ENCODE measurements at places on chromosomes 6 and 20.

DNA sequence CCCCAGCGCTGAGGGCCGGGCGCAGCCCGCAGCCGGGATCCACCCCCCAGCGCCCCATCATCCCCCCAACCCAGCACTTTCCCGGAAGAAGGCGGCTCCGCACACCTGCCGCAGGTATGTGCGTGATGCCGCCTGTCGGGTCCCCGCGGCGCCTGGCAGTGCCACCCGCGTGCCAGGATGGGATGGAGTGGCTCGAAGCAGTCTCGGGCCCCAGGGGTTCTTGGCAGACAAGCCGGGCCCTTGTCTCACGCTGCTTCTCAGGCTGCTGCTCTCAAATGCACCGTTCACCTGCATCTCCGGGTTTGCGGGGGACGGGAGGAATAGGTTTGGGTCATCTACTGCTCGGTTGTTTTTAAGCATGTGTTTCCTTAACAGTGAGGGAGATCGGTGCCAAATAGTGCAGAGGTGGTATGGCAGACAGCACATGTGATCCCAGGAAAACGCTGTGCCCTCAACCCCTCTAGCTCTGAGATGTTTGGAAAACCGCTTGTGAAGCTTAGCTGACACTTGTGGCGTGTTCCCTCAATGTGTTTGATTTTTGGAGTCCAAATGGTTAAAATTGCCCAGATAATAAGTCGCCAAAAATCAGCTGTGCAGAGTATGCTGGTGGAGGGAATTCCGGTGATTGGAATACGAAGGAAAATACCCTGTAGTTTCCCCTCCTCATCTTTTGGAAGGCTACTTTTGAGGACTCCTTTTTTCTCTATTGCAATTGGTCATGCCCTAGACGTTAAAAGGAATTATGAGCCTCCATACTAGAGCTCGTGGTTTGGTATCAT lies 926 bp downstream of the MYLIP start:
- DNase-seq: peak; percentile 43

DNA sequence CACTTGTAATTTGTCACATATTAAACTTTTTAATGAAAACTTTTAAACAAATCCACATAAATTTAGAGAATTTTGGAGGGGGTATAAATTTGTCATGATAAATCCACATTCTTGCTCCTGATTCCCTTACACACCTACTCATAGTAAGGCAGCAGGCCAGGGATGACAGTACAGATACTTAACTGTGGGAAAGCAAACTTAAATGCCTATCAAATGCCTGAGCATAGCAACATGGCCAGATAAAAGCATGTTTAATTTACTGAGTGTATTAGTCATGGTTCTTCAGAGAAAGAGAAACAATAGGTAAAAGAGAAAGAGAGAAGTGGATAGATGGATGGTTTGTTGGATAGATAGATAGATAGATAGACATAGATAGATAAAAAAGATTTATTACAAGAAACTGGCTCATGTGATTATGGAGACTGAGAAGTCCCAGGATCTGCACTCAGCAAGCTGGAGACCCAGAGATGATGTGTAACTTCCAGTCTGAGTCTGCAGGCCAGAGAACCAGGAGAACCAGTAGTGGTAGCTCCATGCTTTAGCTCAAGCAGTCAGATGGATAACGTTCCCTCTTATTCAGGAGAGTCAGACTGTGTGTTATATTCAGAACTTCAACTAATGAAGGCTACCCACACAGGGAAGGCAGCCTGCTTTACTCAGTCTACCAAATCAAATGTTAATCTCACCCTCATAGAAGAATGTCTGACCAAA lies 15.9 kb upstream of the ADGRF1 start:
- DNase-seq: no peak

DNA sequence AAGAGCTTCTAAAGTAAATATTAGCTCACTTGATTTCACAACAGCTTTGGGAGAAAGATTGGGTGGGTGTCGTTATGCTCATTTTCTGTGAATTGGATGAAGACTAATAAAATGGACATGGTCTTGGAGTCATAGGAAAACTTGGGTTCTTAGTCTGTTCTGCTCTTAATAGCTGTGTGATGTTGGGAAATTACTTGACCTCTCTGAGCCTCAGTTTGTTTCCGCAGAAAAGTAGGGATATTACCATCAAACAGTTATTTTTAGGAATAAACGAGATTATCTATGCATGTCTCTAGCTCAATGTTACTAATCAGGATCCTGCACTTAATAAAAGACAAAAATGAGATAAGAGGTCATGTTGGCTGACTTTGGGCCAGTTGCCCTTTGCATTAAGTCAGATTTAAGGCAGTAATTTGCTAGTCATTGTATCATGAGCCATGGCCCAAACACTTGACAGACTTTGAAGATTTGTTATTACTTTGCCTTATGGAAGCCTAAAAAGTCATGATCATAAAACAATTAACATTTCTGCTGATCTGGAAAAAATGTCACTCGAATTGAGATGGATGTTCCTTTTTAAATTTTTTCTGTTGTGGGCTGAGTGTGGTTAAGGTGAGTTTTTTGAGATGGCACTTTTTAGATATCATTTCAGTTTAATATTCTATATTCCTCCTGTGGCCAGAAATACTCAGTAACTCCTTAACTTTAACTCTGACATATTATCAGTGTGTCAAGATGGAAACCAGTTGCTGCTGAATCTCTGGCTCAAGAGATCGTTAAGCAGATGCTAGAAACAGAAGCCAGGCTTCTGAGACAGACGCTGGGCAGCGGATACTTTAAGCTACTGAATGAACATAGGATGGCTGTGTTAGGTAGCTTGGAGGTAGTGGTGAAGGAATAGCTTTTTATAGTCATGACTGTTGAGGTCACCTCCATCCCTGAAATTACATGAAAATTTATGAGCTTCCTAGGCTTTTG lies 291.6 kb downstream of the PHF3 start:
- no peak for DNase-seq

GRCh38 chr6:7052443-7053011 lies 55.2 kb upstream of the RREB1 start:
- DNase-seq: peak; percentile 59

- peak; percentile 4 for DNase-seq
Observed at GRCh38 chr6:62640749-62641148, 354.7 kb upstream of the KHDRBS2 start.

DNA sequence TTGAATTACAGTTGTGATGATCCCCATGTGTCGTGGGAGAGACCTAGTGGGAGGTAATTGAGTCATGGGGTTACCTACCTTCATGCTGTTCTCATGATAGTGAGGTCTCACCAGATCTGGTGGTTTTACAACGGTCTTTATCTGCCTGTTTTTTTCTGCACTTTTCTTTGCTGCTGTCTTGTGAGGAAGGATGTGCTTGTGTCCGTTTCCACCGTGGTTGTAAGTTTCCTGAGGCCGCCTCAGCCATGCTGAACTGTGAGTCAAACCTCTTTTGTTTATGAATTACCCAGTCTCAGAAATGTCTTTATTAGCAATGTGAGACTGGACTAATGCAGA lies 6.5 kb upstream of the RANBP9 start:
- DNase-seq: no peak

- DNase-seq: no peak
Observed at GRCh38 chr20:51434580-51435247, 107.8 kb downstream of the NFATC2 start.

GRCh38 chr20:38200646-38201045 lies 35.6 kb upstream of the TGM2 start:
- no peak for DNase-seq

DNA sequence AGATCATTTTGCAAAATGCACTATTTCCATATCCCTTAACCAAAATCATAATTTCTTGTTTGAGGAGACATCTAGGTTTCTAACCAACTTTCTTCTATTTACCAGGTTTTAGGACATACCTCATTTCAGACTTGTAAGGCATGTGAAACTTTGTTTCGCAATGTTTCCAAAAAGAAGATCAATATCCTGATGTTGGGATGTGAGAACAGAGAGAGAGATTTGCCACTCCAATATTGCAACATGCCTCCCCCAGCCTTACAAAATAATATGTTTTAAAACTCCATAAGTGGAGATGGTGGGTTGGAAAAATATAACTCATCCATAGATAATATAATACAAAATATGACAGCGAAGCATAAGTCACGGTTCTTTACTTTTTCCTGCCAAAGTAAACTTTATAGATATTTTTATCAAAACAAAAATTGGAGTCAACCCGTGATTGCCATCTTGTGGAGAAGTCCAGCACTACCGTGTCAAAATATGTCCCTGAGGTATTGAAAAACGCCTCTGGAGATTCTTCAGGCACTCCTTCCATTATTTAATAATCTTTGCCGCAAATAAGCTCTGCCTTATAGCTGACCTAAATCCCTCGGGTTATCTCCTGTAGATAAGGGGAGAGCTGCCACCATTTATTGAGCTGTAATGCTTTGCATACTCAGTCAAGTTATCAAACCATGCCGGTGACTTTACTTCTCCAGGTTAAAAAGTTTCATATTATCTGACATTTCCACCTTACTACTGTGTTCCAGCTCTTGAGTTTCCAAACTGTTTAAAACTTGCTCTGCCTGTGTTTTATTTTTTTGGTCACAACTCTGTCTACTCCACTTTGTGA lies 534.2 kb downstream of the HACE1 start:
- DNase-seq: peak; percentile 42

DNA sequence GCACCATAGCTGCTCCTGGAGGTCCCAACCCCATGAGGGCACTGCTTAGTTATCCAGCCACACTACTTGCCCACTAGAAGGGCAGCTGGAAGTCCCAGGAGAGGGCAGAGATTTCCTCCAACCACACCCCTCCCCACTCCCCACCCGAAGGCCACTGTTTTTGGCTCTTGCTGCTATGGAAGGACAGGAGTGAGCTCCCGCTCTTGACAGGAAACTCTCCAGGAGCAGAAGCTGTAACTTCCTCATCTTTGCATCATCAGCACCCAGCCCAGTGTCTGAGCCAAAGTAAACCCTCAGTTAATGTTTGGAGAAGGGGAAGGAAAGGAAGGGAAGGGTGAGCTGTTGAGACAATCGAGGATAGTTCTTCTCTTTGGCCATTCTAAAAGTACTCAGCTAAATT lies 120.7 kb downstream of the MTFR2 start:
- no peak for DNase-seq

DNA sequence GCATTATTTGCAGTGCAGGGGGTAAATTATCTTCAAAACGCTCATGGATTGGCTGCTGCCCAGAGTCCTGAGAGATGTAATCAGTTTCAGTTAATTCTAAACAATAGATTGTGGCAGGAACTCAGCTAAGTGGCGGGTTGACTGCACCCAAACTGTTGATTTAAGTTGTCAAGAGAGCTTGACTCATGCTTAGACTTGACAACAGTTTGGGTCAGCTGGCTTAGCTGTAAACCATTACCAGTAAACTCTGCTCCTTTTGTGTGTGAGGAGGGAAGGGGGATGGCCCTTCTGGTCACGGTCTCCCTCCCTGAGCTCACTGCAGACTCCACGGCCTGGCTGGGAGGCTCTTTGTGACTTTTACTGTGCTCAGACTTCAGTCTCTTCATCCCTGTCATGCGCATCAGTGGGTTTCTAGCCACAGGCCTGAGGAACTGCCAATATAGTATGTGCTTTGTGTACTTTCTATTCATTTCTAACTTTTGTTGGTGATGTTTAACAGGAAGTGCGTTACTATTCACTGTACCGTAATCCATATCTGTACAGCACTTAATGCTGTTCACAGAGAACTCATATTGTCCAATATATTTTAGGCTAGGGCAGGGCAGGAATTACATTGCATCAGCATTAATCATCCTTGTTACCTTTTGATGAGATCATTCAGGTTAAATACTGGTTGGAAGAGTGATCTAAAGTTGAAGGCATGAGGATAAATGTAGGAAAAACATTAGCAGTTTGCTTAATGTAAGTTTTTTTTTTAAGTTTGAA lies 488.3 kb downstream of the CDKAL1 start:
- DNase-seq: no peak

GRCh38 chr6:44267252-44267651 lies 1.9 kb upstream of the NFKBIE start:
- no peak for DNase-seq

GRCh38 chr6:80425089-80425823 lies 318.8 kb downstream of the BCKDHB start:
- DNase-seq: no peak

- DNase-seq: no peak
Observed at GRCh38 chr6:110358553-110359160, 508 bp upstream of the METTL24 start.

GRCh38 chr20:63138855-63139341 lies 77.0 kb downstream of the YTHDF1 start:
- no peak for DNase-seq

DNA sequence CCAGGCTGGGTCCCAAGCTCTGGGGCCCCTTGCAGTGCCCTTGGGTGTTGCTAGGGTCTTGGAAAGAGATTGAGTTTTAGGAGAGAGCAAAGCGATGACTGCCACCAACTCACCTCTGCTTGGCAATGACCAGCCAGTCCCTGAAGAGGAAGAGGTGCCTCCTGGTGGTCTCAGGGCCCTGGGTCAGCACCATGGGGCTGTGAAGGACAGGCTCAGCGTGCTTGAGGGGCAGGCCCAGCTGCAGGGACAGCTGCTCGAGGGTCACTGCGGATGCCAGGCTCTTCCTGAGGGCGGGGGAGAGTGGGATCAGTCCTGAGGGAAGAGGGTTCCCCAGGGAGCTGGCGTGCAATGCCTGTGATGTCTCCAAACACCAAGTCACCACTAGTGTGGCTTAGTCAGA lies 50.8 kb upstream of the TAGAP start:
- no peak for DNase-seq

- DNase-seq: peak; percentile 45
Observed at GRCh38 chr6:124962639-124963415, 590 bp downstream of the RNF217 start.

DNA sequence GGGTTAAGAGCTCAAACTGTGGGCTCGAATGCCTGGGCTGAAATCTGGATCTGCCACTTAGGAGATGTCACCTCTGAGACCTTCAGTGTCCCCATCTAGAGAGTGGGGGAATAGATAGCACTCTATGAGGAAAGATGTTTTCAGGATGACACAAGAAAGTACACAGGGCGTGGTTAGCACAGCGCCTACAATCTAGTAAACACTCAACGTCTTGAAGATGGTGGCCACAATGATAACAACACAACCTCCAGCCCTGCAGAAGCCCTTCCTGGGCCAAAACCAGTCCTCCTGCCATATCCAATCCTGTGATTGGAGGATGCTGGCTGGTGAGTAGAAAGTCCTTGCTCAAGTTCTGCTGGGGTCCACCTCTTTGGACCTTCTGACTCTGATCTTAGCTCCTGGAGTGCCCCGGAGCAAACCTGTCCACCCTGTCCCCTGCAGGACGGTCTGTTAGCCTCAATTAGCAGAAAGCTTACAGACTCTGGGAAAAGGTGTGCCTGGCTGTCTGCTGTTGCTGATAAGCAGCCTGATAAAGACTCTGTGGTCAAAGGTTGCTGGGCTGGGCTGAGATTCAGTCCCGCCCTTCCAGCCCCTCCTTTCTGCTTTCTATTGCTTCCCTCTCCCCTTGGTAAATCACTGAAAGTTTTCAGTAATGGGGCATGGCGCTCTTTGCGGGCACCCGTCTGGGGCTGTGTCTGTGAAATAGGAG lies 8.2 kb downstream of the EDN3 start:
- peak; percentile 6 for DNase-seq

- no peak for DNase-seq
Observed at GRCh38 chr6:71387179-71387578, 98.6 kb downstream of the OGFRL1 start.
